ENCODE measurements at places on chromosomes 1 and 21.

DNA sequence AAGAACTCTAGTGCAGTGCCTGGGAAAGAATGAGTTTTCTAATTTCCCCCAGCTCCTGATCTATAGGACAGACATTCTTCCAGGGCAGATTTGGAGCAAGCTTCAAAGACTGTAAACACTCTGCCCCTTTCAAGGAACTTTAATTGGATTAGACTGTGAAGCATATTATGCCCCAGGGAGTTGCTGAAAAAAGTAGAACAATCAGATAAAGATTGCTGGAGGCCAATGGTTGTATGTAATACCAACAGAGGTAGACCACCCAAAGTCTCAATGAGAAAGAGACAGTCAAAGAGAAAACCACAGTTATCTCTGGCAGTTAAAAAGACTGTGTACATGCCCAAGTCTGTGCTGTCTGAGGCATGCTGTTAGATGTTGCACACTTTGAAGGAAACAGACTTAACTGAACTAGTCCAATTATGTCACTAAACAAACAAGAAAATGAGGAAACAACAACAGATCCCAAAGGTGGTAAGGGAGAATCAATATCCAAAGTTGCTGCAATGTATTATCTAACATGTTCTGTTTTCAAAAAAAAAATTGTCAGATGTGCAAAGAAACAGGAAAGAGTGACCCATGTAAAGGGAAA is 24.4 kb downstream of the C4BPA start:
- no peak for DNase-seq

GRCh38 chr1:176206006-176206960 is 803 bp downstream of the COP1 start:
- peak; percentile 54 for DNase-seq

DNA sequence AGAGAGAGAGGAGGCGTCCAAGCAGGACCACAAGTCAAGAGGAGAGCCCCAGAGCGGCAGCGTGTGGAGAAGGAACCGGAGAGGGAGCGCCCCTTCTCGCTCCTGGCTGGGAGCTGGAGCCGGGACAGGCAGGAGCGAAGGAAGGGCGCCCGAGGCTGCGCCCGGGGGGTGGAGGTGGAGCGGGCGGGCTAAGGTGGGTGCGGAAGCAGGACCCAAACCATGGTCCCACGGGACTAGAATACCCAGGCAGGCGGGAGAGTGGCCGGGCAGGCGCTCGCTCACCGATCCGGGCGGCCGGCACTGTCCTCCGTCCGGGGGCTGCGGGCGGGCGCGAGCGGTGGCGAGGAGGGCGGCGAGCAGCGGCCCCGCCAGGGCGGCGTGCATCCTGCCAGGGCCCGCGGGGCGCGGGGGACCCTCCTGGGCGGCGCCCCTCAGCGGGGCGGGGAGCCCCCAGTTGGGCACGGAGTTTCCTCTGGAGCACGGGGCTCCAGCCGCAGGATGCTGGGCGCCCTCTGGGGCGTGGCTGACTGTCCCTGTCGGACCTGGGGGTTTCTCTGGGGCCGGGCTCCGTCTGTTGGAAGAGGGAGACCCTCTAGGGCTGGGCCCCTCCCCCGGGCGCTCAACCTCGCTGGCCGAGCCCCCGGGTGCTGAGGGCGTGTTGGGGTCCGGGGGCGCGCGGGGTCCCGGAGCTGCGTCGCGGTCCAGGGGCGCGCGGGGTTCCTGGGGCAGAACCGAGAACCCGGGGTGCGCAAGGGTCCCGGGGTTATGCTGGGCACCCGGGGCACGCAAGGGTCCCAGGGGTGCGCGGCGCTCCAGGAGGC is 569 bp downstream of the TRABD2B start:
- DNase-seq: peak; percentile 41

- no peak for DNase-seq
Observed at GRCh38 chr1:116246174-116246573, 126.9 kb upstream of the ATP1A1 start.

- DNase-seq: no peak
Observed at GRCh38 chr1:164561472-164561871, 2.5 kb downstream of the PBX1 start.

- peak; percentile 96 for DNase-seq
Observed at GRCh38 chr1:59601041-59601441, 213.7 kb upstream of the HOOK1 start.

- DNase-seq: no peak
Observed at GRCh38 chr1:67431869-67432578, 1.8 kb upstream of the SERBP1 start.

GRCh38 chr1:86455073-86455472 is 13.7 kb upstream of the CLCA1 start:
- DNase-seq: no peak

- no peak for DNase-seq
Observed at GRCh38 chr1:23908453-23909341, 4.5 kb downstream of the CNR2 start.

DNA sequence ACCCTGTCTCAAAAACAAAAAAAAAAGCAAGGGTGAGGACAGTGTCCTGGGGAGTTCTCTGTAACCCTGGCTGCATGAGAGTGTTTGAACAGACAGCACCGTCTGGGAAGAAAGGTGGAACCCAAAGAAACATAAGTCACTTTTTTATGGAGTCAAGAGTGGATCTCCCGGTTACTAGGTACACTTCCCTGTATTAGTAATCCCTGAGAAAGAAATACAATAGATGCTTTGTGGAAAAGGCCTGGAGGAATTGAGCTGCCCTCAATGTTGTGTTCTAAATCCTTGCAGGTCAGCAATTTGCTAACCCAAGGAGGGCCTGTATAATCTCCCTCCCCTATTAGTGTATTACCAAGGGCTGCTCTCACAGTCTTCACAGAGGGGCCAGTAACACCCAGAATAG is 16.6 kb downstream of the DEGS1 start:
- DNase-seq: no peak

DNA sequence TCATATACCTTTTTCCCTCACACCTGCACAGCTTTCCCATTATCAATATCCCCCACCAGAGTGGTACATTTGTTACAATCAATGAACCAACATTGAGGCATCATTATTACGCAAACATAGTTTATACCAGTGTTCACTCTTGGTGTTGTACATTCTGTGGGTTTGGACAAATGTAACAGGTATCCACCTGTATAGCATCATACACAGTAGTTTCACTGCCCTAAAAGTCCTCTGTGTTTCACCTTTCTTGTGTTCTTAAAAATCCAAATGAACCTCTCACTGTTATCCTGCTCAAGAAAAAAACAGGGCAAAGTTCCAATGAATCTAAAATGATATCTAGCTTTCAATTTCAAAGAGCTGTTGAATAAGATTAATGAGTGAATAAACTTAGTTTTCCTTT is 45.9 kb upstream of the NR5A2 start:
- DNase-seq: no peak

GRCh38 chr1:115134850-115135480 is 45.7 kb upstream of the TSPAN2 start:
- peak; percentile 93 for DNase-seq

DNA sequence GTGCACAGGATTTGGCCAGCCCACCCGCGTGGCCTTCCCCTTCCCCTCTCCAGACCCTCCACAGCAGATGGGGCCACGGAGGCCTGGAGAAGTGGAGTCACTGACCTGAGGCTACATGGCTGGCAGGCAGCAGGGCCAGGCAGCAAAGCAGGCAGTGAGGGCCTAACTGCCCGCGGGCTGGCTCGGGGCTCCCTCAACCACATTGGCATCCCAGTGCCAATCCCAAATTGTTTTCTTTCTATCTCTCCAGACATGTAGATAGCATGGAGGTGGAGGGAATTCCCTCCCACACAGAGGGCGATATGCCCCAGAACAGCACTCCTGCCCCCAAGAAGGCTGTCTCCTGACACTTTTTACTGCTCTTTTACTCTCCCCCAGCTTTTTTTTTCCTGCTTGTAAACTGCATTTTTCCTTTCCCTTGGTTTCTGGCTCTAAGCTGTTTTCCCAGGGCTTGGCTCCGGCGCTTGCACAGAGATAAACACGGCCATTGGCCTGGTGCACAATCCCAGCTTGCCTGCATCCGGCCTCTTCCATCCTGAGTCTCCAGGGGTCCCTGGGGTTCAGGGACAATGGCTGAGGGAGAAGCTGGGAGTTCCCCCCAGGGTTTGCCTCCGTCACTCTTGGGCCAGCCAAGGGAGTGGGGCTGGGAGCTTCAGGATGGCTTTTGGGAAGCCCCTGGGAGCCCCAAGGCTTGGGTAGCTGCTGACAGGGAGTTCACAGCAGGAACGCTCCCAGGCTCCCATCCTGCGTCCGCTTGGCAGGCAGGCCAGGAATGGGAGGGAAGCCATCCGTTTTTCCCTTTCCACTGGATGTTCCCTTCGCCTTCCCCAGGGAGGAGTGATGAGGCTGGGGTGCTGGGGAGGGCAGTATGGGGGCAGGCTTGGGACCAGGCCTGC is 7.0 kb downstream of the EPHX1 start:
- DNase-seq: peak; percentile 30

GRCh38 chr1:172148213-172148612 is 272.3 kb upstream of the C1orf105 start:
- DNase-seq: no peak

DNA sequence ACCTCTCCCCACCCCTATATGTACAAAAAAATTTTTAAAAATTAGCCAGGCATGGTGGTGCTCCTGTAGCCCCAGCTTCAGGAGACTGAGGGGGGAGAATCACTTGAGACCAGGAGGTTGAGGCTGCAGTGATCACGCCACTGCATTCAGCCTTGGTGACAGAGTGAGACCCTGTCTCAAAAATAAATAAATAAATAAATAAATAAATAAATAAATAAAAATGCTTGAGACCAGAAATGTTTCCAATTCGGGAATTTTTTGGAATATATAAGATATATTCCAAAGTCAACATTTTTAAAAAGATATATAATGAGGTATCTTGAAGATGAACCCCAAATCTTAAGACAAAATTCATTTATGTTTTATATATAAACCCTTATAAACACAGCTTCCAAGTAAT is 42.4 kb upstream of the RAB4A start:
- DNase-seq: no peak

DNA sequence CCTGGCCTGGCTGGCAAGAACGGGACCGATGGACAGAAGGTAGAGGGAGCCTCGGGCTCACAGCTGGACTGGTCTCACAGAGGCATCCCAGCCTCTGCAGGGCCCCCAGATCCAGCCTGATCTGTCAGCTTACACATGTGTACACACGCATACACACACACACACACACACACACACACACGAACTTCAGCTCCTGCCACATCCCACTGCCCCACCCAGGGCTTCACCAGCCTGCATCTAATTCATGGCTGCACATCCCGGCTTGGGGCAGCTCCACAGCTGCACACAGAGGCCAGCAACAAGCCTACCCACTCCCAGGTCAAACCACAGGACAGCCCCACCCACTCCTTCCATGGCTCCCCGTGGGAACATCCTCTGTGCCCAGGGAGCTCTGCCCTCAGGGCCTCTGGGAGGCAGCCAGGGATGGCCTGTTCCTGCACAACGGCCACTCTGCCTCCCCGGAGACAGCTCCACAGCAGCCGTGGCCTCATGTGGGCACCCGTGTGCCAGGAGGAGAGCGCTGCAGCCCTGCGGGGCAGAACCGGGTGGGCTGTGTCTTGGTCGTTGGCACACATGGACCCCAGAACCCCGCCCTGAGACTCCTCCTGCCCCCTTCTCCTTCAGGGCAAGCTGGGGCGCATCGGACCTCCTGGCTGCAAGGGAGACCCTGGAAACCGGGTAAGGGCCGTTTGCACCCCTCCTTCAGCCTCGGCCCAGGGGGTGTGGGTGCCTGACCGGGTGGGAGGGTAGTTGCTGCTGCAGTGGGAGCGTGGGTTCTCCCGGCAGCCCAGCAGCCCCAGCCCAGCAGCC is 19.1 kb downstream of the COL6A2 start:
- DNase-seq: no peak

GRCh38 chr1:212315907-212316306 is 30.7 kb downstream of the PPP2R5A start:
- peak; percentile 30 for DNase-seq

DNA sequence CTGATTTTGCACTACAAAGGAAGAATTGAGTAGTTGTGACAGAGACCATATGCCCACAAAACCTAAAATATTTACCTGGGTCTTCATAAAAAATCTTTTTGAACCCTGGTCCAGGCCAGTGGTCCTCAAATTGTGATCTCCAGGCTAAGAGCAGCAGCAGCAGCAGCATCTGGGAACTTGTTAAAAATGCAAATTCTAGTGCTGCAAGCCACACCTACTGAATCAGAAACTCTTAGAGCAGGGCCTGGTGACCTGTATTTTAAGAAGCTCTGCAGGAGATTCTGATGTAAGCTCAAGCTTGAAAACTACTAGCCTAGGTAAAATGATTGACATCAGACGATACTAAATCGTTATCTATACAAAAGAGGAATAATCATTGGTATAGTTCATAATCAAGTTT is 112.2 kb downstream of the LRRC7 start:
- DNase-seq: no peak

DNA sequence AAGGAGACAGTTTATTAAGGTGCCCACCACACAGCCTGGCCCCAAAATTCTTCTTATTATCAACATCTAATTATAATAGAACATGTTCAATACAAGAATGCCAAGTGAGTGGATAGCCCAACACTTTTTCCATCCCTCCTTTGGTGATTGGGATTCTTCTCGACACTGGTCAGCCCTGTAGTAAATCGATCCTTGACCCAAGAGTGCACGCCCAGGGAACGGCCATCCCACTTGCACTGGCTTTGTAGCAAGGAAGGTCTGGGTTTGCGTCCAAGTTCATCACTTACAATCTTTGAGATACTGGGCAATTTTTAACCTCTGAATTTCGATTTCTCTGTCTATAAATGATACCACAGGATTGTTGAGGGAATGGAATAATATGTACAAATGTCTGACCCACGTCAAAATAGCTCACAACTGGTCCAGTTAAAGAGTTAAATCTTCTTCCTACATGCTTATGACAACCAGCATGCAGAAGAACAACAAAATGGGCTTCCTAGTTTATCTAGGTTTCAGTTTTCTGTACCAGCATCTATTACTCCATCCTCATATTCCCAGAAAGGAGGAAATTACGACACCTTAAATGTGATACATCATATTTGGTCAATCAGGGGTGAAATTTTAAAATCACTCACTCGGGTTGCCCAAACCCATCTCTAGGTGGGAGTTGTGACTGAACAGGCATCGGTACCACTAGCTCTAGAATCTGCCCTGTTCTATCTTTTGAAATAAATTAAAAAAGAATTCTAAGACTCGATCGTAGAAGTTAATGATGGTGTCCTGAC is 161.8 kb downstream of the CLIC6 start:
- DNase-seq: no peak

GRCh38 chr21:27426196-27426595 is 459.3 kb upstream of the ADAMTS5 start:
- no peak for DNase-seq

- no peak for DNase-seq
Observed at GRCh38 chr21:26194811-26195251, 24.3 kb upstream of the APP start.

All from Daoy (cell line).